ENCODE measurements at places on chromosomes 16 and 17. TPM values are rescaled to one million over a fixed set of nuclear protein-coding genes. Genes with fewer than 3 reads are reported as not detected.

Gene PPL
- total RNA-seq, result 18.8 TPM

Gene CDH5
- not detected for total RNA-seq

- H3K4me3 ChIP-seq, result no peak overlapping the region
- no peak overlapping the region for H3K27ac ChIP-seq
- H3K27me3 ChIP-seq, result no peaks in the 10 kb centered on the region
- no peak for DNase-seq
Measured at GRCh38 chr16:1193825-1194581, 31.1 kb downstream of the TPSG1 start.

DNA sequence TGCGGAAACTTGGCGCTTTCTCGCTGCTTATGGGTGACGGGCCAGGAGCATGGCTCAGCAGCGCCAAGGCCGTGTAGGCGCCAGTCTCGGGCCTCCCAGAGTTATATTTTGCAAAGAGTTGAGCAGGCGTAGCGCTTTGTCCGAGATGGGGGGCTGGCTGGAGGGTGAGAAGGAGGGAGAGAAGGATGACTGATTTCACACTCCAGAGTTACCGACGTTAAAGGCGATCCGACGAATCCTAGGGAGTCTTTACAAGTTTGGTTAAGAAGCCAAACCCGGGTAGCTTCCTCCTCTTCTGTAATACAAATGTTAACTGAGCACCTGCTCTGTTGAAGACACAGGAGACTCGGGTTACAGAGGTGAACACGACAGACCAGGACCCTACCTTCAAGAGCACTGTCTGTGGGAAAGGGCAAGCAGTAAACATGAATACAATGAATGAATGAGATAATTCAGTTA is 782 bp downstream of the POLR2A start:
- peak overlapping the region; percentile 94 for H3K27ac ChIP-seq
- peak overlapping the region; percentile 76 for H3K4me3 ChIP-seq
- H3K27me3 ChIP-seq, result no peaks in the 10 kb centered on the region
- no peak for DNase-seq
- H3K4me1 ChIP-seq, result peaks cover 21% of the 10 kb centered on the region

DNA sequence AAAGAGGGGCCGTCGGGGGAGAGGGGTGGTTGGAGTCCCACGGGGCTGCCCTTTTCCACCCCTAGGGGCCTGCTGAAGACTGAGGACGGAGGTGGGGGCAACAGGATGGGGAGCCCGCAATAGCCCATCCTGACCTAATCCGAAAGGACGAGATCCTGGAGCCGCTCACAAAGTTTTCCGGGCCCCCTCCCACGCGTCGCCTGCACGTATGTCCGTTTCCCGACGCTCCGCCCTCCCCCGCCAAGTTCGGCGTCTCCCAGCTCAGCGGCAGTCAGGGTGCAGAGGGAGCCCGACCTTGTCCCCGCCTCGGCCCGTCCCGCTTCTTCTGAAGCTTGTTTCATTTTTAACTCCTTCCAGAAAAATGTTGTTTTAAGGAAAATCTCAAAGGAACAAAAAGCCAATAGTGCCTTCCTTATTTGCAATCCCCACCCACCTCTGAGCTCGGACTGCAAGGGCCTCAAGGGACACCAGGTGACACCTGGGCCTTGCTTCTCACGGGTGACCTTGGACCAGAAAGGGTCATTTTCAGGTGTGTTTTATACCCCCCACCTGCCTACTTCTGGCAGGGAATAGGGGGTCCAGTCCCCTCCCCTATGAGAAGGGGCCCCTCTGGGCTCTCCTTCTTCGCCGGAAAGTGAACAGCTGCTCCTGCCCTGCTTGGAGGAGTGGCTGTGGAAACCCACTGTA is 3.4 kb upstream of the ZNF423 start:
- H3K27ac ChIP-seq, result no peak overlapping the region
- DNase-seq, result no peak
- no peak overlapping the region for H3K4me3 ChIP-seq

DNA sequence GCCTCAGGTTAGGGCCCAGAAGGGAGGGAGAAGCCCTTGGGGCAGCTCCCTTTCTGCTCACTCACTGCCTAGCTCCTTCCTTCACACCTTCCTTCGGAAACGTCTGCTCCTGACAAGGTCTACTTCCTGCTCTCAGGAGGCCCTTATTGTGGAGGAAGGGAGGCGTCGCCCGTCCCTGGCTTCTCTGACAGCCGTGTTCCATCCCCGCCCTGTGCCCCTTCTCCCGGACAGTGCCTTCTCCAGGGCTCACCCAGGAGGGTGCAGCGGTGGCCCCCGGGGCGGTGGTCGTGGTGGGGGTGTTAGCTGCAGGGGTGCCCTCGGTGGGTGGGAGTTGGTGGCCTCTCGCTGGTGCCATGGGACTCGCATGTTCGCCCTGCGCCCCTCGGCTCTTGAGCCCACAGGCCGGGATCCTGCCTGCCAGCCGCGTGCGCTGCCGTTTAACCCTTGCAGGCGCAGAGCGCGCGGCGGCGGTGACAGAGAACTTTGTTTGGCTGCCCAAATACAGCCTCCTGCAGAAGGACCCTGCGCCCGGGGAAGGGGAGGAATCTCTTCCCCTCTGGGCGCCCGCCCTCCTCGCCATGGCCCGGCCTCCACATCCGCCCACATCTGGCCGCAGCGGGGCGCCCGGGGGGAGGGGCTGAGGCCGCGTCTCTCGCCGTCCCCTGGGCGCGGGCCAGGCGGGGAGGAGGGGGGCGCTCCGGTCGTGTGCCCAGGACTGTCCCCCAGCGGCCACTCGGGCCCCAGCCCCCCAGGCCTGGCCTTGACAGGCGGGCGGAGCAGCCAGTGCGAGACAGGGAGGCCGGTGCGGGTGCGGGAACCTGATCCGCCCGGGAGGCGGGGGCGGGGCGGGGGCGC is 231.9 kb downstream of the SEC14L1 start:
- no peaks in the 10 kb centered on the region for H3K4me1 ChIP-seq
- no peaks in the 10 kb centered on the region for H3K27me3 ChIP-seq
- H3K36me3 ChIP-seq, result no peaks in the 10 kb centered on the region
- H3K27ac ChIP-seq, result no peak overlapping the region
- no peak for DNase-seq
